ENCODE measurements at places on chromosomes 4 and X.
A peak's percentile ranks its signal among the peaks of the same experiment; 100 is the strongest.

- peak; percentile 75 for DNase-seq
Measured at GRCh38 chr4:7331682-7332000, 103.1 kb downstream of the PSAPL1 start.

GRCh38 chr4:158015241-158015640 lies 157.6 kb downstream of the GASK1B start:
- DNase-seq: no peak

GRCh38 chr4:18690291-18690955 lies 668.9 kb upstream of the LCORL start:
- DNase-seq: no peak

DNA sequence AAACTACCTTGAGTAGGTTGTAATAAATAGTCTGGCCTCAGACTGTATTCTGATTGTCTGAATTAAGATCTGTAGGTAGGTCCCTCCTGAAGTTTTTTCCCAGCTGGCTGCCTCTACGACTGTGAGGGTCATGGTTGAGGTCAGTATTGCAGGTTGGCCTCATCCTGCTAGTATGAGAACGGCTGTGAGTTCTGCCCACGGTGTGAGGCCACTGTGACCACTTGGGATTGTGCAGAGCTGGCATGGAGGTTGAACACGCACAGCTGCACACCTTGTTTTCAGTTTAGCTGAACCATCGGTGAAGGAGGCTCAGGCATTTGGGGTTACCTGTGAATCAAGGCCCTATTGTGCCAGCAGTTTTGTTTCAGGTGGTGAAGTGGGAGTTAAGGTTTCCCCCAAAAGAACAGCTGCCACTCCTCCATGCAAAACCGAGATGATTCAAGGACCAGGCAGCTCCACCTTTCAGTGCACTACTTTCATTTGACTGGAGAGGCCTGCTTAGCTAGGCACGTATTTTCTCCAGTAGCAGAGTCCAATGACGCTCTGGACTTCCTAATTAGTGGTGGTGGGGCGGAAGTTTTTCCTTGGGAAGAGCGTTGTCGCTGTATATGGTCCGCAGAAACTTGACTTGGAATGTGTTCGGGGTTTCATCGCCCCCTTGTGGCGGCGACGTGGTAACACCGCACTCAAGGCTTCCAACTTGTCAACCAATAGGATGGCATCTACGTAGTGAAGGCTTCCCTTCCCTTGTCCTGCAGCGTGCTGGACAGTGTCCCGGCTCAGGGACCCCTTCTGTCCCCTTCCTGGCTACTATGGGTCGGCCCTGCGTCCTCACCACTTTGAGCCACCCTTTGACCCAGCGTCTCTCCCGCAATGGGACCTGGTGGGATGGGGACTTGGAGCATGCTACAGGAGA lies 13.8 kb downstream of the CMC4 start:
- DNase-seq: no peak

DNA sequence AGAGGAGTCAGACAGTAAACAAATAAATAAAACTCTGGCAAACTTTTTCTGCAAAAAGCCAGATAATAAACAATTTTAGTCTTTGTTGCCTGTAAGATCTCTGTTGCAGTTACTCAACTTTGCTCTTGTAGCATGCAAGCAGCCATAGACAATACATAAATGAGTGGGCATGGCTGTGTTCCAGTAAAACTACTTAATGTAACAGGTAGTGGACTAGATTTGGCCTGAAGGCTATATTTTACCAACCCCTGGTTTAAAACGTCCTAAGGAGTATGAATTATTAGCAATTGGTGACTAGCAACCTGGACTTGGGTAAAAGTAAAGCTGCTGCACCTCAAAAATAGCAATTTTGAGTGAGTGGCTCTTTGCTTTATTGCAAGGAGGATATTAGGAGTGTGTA lies 30.9 kb downstream of the SLAIN2 start:
- DNase-seq: no peak

Data from chondrocyte (in vitro differentiated cells).